ENCODE measurements at places on chromosomes 12 and 14.

DNA sequence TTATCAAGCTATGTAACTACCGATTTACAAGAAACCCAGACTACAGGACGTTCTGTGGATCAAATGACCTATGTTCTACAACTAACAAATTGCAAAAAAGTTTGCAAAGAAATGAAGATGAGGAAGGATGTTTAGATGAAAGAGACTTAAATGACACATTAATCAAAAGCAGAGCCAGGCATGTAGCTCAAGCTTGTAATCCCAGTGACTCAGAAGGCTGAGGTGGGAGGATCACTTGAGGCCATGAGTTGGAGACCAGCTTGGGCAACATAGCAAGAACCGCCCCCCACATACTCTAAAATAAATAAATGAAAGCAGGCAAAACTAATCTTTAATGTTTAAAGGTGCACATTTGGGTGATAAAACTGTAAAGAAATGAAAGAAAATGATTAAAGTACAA, 331.9 kb downstream of the BTG1 start:
- no peak for DNase-seq

DNA sequence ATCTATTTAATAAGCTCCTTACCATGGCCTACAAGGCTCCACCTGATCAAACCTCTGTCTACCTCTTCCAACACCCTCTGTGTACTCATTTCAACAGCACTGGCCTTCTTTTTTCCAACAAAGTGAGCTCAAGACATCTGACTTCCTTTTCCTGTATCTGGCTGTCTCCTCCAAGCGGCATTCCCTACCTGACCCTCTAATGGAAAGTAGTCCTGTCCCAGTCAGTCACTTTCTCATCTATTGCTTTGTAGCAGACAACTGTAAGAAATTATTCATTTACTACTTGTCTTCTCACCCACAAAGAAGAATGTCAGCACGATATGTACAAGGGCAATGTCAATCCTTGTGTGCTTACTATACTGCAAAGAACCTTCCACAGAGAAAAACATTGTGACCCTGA, 149.6 kb downstream of the MED13L start:
- no peak for DNase-seq

DNA sequence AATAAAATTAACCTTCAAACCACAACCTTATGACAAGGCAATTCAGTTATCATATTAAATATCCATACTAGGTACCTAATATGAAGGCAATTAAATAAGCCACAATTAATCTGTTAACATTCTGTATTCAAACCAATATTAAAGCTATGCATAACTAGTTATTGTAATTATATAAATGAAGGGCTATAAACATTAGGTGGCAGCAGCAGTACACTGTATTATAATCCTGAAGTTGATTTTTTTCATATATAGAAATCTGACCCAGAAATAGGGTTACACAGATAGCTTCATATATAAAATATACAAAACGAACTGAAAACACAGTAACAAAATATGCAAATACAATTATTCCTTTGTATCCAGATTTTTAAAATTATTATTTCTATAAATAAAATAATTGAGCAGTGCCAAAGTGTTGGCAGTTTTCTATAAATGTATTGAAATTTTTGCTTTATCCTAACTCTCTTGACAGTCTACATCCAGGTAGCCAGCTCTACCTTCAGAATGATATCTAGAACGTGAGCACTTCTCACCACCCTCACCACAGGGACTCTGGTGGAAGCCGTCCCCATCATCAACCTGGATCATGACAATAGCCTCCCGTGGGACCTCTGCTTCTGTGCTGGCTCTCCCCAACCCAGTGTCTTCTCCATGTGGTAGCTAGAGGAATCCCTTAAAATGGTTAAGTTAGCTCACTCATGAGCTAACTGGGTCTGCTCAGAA, 136.2 kb downstream of the MED13L start:
- no peak for DNase-seq

GRCh38 chr14:65815127-65815526, 402.6 kb downstream of the FUT8 start:
- no peak for DNase-seq

GRCh38 chr14:81192594-81192993, 28.2 kb downstream of the GTF2A1 start:
- DNase-seq: no peak

GRCh38 chr12:89782807-89783206, 74.2 kb upstream of the ATP2B1 start:
- DNase-seq: no peak

- DNase-seq: no peak
Measured at GRCh38 chr12:68796399-68796798, 11.6 kb upstream of the MDM2 start.

- DNase-seq: no peak
Measured at GRCh38 chr14:70018713-70019211, 139.5 kb downstream of the SMOC1 start.

- DNase-seq: no peak
Measured at GRCh38 chr12:2383325-2384028, 330.7 kb downstream of the CACNA1C start.

GRCh38 chr14:21184254-21184653, 28.4 kb upstream of the OR5AU1 start:
- no peak for DNase-seq

- peak; percentile 32 for DNase-seq
Measured at GRCh38 chr12:48542300-48542928, 17.0 kb downstream of the OR8S1 start.

DNA sequence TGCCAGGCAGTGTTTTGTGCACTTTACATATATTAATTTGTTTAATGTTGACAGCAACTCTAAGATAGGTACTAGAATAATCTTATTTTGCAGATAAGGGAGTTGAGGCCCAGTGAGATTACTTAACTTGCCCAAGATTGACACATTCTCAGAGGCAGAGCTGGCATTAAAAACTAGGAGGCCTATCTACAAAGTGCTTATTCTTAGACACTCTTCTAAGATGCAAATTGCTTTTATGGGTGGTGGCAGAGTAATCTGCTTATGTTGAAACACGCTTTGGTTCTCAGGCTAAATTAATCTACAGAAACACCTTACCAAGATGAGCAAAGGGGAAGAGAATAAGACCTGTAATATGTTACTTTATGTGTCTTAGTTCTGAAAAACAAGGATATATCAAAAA, 7.2 kb downstream of the MGP start:
- DNase-seq: no peak

- DNase-seq: no peak
Measured at GRCh38 chr14:77143071-77143470, 1.5 kb upstream of the ZDHHC22 start.

DNA sequence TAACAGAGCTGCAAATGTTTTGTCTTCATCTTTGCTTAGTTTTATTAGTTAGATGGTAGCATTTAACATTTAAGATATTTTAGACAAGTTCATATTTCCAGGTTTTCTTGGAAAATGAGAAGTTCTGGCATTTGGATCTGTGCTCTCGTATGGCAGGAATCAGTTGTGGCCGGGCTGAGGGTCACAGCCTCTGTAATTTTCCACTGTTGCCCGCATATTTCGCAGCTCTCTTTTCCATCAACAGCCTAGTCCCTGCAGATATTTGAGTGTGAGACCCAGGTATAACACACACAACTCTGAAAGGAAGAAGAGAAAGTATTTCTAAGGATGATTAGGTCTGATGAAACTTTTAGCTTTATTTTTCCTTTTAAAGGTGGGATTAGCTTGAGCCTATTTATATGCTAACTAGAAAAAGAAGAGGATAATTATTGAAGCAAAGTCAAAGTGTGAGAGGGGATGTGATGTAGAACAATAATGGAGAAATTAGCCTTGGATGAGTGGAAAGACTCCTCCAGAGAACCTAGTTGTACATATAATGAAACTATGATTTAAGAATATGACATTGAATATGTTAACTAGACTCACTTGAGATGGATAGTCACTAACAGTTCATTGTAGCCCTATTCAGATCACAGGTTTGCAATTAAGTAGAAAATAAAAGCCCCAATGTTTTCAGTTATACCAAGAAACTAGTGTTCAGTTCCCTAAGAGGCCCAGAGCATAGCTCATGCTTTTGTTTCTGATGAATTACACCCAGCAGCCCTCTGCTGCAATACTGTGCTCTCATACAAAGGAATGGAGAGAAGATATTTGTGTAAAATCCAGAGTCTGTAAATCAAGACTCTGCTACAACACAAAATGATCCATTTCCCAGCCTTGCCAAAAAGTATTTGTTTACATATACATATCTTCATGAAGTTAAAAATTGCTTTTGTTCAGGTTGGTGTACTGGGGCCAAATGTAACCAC, 158.4 kb downstream of the C12orf50 start:
- no peak for DNase-seq

Data from neuronal stem cell (in vitro differentiated cells).